ENCODE measurements at places on chromosomes 12 and 14.

- peak; percentile 21 for DNase-seq
Observed at GRCh38 chr12:57299514-57300016, 48.6 kb upstream of the STAC3 start.

- DNase-seq: no peak
Observed at GRCh38 chr12:124581307-124582107, 14.1 kb upstream of the NCOR2 start.

- no peak for DNase-seq
Observed at GRCh38 chr12:97790281-97790680, 327.7 kb downstream of the RMST start.

- DNase-seq: no peak
Observed at GRCh38 chr14:72333357-72333756, 401.1 kb downstream of the RGS6 start.

DNA sequence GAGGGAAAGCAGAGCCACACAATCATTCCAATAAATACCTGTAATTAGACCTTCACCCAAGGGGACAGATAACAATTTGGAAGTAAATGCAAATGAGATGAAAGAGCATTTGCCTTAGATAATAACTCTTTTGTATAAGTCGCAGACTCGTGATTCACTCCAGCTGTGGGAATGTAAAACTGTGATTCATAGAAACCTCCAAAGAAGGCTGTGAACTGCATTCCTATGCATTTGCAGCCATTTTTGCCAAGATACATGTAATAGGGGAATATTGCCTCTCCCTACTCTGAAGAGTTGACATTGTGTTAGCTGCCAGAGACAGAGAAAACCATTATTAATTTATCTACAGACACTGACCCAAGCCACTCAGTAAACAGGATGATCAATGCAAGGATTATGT, 181.9 kb upstream of the ARHGAP5 start:
- no peak for DNase-seq

DNA sequence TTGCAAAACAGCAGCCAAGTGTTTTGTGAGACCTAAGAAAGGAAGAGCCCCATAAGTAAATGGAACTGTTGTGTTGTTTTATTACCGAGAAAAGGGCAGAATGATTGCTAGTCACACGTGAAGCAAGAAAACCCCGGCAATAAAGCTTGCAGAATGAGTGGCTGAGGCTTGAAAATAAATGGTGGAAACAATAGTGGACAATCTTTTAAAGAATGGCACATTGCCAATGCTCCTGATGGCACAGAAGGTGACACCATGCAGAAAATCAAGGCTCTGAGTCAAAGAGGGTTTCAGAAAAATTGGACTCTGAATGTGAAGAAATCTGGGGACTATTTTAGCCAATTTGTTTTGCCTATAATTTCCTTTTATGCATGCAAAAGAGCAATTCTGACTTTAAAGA, 4.0 kb upstream of the AQP2 start:
- DNase-seq: no peak

GRCh38 chr12:5705791-5706190, 239.3 kb downstream of the ANO2 start:
- DNase-seq: no peak

DNA sequence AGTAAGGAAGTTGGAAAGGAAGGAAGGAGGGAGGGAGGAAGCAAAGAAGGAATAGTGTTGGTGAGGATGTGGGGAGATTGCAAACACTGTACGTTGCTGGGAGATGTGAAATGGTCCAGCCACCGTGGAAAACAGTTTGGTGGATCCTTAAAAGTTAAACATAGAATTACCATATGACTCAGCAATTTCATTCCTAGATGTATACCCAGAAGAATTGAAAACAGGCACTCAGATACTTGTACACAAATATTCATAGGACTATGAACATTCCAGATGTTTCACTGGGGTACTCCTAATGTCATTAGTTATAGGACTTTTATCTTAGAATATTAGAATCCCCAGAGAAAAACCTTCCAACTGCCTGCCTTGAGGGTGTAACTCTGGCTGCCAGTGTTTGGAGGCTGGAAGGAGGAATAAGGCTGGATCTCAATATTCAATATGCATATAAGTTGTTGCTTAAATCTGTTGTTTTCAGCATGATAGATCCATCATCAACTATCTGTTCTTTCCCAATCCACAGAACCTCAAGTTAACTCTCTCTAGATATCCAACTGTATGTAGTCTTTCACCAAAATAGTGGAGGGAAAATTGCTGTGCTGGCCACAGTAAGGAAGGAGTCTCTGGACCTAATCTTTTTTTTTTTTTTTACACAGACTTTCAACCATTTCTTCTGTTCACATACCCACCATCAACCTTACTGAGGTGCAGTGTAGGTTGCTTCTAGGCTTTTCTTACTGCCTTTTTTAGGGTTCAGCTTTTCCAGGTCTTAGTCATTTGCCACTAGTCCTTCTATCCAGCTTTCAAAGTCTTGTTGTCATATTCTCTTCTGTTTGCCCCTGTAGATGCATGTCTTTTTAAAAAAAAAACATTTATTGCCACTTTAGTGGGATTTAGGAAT, 94.5 kb downstream of the DNAI7 start:
- DNase-seq: no peak

DNA sequence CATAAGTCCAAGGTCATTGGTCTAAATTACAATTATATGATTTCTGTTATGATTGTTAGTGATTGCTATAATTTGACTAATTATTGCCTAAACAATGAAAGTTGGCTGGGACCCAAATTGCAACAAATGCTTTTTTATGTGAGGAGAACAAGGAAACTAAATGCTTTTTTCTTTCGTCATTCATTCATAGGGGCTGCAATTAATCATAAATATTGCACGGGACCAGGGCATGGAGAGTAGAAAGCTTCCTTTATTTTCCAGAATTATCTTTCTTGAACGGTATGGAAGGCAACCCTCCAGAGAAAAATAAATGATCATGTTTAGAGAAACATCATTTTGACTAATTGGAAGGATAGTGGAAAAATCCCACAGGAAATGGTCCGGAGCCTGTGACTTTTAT, 32.6 kb upstream of the ARHGAP5 start:
- no peak for DNase-seq

DNA sequence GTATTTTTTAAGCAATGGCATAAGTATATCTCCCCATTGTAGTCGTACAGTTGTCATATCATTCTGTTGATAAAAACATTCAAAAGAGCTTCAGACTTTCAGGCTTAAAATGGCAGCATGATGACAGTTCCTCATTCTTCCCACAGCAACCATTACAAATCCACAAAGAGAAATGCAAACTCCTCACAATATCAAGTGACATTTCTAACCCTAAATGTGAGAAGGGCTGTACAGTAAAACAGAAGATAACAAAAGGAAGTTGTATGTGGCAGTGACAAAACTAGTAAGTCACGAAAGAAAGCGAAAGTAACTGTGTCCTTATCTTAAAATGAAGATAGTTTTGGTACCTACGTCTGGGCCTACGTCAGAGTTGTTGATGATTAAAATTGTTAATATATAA, 46.7 kb downstream of the GXYLT1 start:
- DNase-seq: no peak

DNA sequence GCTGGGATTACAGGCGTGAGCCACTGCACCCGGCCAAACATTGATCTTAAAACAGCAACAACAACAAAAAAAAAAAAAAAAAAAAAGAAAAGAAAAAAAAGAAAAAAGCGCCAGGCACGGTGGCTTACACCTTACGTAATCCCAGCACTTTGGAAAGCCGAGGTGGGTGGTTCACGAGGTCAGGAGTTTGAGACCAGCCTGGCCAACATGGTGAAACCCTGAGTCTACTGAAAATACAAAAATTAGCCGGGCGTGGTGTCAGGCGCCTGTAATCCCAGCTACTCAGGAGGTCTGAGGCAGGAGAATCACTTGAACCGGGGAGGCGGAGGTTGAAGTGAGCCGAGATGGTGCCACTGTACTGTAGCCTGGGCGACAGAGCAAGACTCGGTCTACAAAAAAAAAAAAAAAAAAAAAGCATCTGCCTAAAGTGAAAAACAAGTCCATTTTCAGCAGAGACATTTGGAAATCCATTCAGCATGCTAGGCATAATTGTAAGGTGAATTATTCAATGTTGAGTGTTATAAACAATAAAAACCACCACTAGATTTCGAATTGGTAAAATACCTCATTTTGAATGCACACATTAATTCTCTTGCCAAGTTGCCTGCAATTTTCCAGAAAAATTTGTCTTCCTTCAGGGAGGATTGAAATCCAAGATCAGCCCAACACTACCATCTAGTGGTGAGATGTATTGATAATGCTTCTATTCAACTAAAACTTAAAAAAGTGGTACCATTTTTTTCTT, 8.0 kb upstream of the CERS5 start:
- DNase-seq: peak; percentile 20

GRCh38 chr14:96671218-96671617, 126.0 kb upstream of the VRK1 start:
- no peak for DNase-seq

- DNase-seq: no peak
Observed at GRCh38 chr12:118164798-118165486, 29.0 kb downstream of the PEBP1 start.

- no peak for DNase-seq
Observed at GRCh38 chr12:65208964-65209654, 39.7 kb downstream of the LEMD3 start.

Data from NCI-H1092 (cell line).